ENCODE measurements at places on chromosomes 13 and 19. TPM values are rescaled to one million over a fixed set of nuclear protein-coding genes. Genes with fewer than 3 reads are reported as not detected.

PDX1 gene
- total RNA-seq, result not detected

ELL gene
- 18.9 TPM for total RNA-seq

SIGLECL1 gene
- not detected for total RNA-seq

ARHGEF1 gene
- 1,201 TPM for total RNA-seq

PSG11 gene
- not detected for total RNA-seq

ZNF600 gene
- 17.5 TPM for total RNA-seq

MCF2L gene
- 32.6 TPM for total RNA-seq

NKPD1 gene
- 0.20 TPM for total RNA-seq

KIR3DL2 gene
- total RNA-seq, result not detected

GRCh38 chr19:46872967-46873366, 12.2 kb downstream of the ARHGAP35 start:
- no peak for DNase-seq

- DNase-seq, result peak; percentile 63
These were observed 1.7 kb downstream of the ELL start for GRCh38 chr19:18519962-18520847.

- DNase-seq, result no peak
These were observed 826.9 kb downstream of the UQCRFS1 start for GRCh38 chr19:28386066-28386465.

GRCh38 chr13:59399513-59399912, 764.2 kb downstream of the DIAPH3 start:
- no peak for DNase-seq

- DNase-seq, result no peak
These were observed 228.5 kb downstream of the NDFIP2 start for GRCh38 chr13:79709471-79709870.

DNA sequence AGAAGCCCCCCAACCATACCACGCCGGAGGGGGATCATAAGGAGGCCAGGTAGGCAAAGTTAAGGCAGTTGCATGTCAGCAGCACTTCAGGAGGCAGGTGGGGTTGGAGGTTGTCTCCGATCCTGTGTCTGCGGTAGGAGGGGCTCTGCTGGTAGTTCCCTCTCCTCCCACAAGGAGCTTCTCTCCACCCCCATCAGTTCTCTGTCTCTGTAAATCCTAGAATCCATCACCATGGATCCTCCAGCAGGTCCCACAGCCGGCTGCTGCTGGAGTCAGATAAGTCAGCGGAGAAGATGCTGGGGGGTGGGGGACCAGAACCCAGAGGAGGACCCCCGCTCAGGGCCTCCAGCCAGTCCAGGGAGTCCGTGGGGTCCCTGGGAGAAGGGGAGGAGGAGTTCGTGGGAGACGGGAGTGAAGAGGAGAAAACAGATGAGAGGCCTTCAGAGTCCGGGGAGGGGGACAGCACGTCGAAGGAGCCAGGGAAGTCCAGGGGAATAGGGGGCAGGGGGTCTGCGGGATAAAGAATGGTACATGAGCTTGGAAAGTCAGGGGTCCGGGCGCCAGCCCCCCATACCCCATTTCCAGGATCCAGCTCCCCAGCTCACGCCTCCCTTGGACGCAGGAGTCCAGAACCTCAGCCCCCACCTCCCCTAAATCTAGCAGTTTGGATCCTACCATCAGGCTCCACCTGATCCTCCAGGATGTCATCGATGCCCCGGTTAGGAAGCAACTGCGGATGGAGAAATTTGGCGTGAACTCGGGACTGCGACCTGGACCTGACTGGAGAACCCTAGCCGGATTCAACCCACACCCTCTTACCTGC, 6.3 kb downstream of the MAMSTR start:
- no peak for DNase-seq

GRCh38 chr19:2477732-2478191, 1.8 kb downstream of the GADD45B start:
- DNase-seq, result no peak

DNA sequence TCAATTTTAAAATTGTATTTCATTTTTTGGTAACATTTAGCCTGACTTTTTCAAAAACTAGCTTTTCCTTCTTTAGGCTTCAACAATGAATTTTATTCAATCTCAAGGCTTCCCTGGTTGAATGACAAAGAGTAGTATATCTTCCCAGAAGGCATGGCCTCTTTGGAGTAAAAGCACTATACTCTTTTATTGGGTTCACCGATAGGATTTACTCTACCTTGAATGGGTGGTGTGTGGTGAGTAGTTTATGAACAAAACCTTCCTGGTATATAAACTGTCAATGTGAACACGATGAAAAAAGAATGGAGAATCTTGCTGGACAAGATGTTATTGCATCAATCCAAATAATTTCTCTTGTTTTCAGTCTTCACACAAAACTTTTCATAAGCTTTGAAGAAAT, 167.7 kb downstream of the DACH1 start:
- DNase-seq, result no peak

GRCh38 chr13:70896136-70896535, 787.9 kb upstream of the KLHL1 start:
- DNase-seq, result no peak

GRCh38 chr19:543910-544608, at the start of gene GZMM:
TSS of gene GZMM (plus strand) at chr19:544053. CDS start at chr19:544072, 19 bp downstream.
- DNase-seq, result peak; percentile 84

- DNase-seq, result peak; percentile 98
These were observed at the start of gene ZNF554 for GRCh38 chr19:2819540-2820111. TSS of gene ZNF554 (plus strand) at chr19:2819868. CDS start at chr19:2820072, 204 bp downstream.

- DNase-seq, result no peak
These were observed 122.5 kb downstream of the STK24 start for GRCh38 chr13:98454389-98454881.

DNA sequence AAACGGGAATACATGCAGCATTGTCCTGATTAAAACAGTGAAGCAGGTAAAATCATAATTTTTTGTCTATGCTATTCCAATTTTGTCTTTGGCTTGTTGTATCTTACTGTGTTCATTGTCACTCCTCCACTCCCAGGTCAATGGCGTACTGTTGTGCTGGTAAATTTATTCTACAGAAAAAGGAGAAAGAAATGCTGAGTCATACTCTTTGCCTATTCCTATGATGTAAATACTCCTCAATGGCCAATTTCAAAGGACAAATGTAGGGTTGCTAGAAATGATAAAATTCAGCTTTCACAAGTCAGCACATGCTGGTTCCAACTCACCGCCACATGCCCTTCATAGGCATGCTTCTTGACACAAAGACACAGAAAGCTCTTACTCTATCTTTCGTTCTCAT, 694.4 kb upstream of the PCDH20 start:
- no peak for DNase-seq

GRCh38 chr19:33316541-33317264, 14.4 kb upstream of the CEBPA start:
- DNase-seq, result no peak

DNA sequence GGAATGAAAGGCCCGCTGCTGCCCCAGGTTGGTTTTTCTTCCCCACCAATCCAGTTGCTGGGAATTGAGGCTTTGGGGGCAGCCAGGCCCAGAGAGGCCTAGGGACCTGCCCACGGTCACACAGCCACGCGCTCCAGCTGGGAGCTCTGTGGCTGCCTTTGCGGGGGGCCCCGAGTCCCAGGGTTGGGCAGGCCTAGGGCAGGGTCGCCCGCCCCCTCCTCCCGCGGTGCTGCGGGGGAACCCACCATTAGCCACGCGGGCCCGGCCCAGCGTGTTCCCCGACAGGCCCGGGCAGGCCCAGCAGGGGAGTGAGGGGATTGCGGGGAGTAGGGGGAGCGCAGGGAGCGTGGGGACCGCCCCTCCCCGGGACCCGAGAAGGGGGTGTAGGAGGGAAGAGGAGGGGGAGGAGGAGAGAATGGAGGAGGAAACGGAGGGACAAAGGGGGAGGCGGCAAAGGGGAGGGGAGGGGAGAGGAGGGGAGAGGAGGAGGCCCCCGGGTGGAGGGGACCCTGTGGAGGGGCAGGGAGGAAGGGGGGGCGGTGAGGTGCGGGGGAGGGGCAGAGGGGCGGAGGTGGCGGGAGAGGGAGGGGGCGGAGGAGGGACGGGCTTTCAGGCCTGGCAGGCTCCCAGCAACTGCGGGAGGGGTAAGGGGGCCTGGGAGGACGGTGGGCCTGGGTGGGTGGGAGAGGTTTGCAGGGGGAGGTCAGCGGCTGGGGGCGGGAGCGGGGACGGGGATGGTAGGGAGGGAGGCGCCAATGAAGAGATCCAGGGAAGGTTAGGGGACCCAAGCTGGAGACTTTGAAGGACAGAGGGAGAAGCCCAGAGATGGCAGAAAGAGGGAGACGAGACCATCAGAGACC, 12.9 kb upstream of the TLE2 start:
- DNase-seq, result no peak
